ENCODE measurements at places on chromosomes 11 and 22. TPM values are rescaled to one million over a fixed set of nuclear protein-coding genes. Genes with fewer than 3 reads are reported as not detected.

Gene CATSPER1
- total RNA-seq: 0.14 TPM

Gene TEX12
- not detected for total RNA-seq

Gene RBMXL2
- total RNA-seq: not detected

Gene NRXN2
- 8.4 TPM for total RNA-seq

Gene POGLUT3
- total RNA-seq: 19.9 TPM

Gene MUC2
- total RNA-seq: not detected

Gene MS4A4A
- not detected for total RNA-seq

Gene CYB5R2
- total RNA-seq: 16.4 TPM

Gene SLC1A2
- total RNA-seq: 8.1 TPM

Gene YIF1A
- total RNA-seq: 154 TPM
